ENCODE measurements at places on chromosomes 2 and 18.

- DNase-seq: no peak
Observed at GRCh38 chr2:98909317-98910211, 26.5 kb downstream of the CRACDL start.

GRCh38 chr2:233840520-233840919 is 13.8 kb downstream of the HJURP start:
- DNase-seq: no peak

- no peak for DNase-seq
Observed at GRCh38 chr18:41226186-41226585, 728.8 kb upstream of the PIK3C3 start.

GRCh38 chr2:235745597-235745996 is 251.8 kb downstream of the AGAP1 start:
- no peak for DNase-seq

- no peak for DNase-seq
Observed at GRCh38 chr2:188345020-188345419, 53.3 kb downstream of the GULP1 start.

GRCh38 chr2:220275454-220275853 is 648.0 kb downstream of the SLC4A3 start:
- DNase-seq: no peak

- DNase-seq: no peak
Observed at GRCh38 chr2:26582890-26583289, 58.3 kb downstream of the CIB4 start.

GRCh38 chr2:43262951-43263350 is 36.5 kb upstream of the ZFP36L2 start:
- DNase-seq: no peak

- DNase-seq: no peak
Observed at GRCh38 chr2:20107776-20108175, 56.3 kb upstream of the LAPTM4A start.

- DNase-seq: no peak
Observed at GRCh38 chr18:75210274-75211001, at the start of gene TSHZ1. Gene TSHZ1 (plus strand): TSS chr18:75210797. CDS start chr18:75211877, 1,080 bp downstream.

DNA sequence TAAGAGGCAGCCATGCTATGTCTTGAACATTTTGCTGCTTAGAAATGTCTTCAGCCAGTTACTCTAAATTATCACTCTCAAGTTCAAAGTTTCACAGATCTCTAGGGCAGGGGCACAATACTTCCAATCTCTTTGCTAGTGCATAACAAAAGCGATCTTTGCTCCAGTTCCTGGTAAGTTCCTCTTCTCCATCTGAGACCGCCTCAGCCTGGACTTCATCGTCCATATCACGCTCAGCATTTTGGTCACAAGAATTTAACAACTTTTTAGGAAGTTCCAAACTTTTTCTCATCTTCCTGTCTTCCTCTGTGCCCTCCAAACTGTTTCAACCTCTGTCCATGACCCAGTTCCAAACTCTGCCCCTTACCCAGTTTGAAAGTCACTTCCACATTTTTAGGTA is 8.8 kb upstream of the SLC35F5 start:
- DNase-seq: no peak

GRCh38 chr2:172698041-172698863 is 37.4 kb upstream of the RAPGEF4 start:
- DNase-seq: no peak

DNA sequence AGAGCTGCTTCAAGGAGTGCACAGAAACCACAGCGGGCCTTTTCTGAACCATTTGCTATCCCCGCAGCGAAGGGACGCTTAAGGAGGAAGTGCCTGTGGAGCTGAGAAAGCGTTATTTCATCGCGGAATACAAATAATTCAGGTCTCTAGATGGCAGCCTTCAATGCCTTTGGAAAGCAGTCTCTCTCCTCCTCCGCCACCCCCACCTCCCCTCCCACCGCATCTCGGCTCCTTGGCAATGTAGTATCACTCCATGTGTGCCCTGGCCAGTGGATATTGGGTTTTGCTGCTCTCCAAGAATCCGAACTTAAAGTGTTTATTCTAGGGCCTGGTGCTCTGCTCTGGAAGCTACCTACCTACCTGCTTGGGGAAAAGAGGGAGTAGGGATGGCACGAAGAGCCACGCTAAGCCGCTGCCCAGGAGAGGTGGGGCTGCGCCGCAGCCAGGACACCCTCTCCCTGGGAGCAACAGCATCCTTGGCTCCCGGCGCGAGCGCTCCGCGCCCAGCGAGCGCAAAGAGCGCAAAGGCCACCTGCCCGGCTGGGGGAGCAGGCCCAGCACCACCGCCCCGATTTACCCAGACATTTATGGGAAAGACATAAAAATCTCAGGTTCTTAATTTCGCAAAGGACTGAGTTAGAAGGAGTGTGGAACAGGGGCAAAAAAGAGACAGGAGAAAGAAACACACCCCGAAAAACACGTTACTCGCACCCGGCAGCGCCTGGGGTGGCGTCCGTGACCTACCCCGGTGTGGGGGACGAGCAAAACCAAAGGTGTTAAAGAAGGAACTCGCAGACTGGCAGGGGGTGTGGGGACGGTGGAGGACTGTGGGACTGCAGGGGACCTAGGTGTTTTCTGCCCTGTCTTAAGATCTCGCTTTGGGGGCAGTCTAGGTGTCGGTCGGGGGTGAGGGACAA is 1.0 kb downstream of the SPHKAP start:
- no peak for DNase-seq

All from omental fat pad (tissue), 4 donors.